Renal pelvis (tissue), 12 donors: ENCODE measurements at places on chromosomes 2 and 18. TPM values are rescaled to one million over a fixed set of nuclear protein-coding genes. Genes with fewer than 3 reads are reported as not detected.

- no peak for DNase-seq
These were observed 74.5 kb downstream of the MYO3B start for GRCh38 chr2:170252414-170252813.

The SLC23A3 gene
- 25.1 TPM for polyA plus RNA-seq

The NAPG gene
- 23.0 TPM for polyA plus RNA-seq

The ITM2C gene
- polyA plus RNA-seq, result 951 TPM

The ARHGAP15 gene
- polyA plus RNA-seq, result 3.9 TPM

DNA sequence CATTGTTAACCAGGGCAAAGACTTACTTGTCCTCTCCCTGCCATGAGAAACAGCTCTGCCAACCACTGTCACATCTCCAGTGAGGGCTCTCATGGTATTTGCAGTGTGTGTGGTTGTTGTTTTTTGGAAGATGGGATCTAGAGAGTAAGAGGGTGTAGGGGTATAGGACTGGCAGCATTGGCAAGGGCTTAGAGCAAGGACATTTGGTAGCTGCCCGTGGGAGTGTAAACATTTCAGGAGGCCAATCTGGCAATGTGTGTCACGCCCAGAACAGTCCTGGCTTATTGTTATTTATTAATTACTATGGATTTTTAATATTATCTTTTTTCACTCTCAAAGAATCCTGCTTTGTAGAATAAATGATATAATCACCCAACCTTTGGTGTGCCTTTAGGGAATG lies 90.5 kb downstream of the TMEM17 start:
- DNase-seq, result no peak

The HRH4 gene
- polyA plus RNA-seq, result 0.14 TPM

GRCh38 chr2:95232232-95232631 lies 24.9 kb downstream of the ZNF892 start:
- no peak for DNase-seq

DNA sequence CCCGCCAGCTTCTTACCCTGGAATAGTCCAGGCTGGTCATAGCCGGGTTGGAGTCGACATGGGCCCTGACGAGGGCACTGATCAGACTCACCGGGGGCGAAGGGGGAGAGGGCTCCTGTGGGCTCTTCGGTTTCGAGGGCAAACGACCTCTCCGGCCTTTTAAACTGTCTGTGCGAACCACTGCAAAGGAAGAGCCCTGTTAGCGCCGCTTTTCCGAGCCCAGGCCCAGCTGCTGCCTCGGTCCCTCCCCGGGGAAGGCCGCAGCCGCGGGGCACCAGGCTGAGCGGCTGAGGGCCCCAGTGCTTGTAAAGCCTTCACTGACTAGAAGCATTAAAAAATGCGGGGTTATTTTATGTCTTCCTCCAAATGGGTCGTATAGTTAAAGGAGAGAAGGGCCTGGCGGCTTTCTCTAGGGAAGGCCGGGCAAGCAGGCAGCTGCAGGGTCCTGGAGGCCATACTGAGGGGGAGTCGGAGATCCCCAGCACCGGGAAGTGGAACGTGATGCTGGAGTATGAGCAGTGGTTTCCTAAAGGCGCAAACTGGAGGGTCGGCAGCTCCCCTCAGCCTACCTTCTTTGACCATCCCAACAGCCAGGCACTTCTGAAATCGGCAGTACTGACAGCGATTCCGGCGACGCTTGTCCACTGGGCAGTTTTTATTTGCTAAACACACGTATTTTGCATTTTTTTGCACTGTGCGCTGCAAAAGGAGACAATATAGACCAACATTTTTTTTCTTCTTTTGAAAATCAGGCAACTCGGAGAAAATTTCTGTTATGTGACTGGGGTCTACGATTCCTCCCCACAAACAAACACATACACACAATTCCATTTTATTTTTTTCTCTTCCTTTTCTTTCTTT lies 4.5 kb downstream of the NR4A2 start:
- DNase-seq, result no peak

DNA sequence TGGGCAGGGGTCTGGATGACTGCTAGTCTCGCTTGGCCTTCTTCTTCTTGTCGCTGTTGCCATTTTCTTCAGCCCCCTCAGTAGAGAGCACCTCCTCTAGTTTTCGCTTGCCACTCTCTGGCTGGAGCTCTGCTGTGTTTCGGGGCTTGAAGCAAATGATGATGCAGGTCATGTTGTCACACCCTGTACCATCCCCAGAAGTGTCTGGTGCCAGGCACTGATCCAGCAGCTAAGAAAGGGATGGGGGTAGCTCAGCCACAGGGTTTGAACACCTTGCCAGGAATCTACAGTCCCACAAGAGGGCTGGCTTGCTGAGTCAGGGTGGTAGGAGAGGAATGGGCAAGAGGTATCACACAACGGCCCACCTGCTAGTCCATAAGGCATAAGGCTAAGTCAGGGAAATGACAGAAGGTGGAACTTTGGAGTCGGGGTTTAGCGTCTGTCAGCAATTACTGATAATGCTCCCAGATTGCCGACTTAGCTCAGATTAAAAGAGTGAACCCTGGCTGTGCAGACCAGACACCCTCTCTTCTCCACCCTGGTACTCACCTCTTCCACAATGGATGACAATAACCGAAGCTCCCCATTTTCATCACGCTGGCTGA lies 1.1 kb upstream of the ZNF513 start:
- no peak for DNase-seq
